ENCODE measurements at places on chromosomes 13 and 19. TPM values are rescaled to one million over a fixed set of nuclear protein-coding genes. Genes with fewer than 3 reads are reported as not detected.
A peak's percentile ranks its signal among the peaks of the same experiment; 100 is the strongest.

DNA sequence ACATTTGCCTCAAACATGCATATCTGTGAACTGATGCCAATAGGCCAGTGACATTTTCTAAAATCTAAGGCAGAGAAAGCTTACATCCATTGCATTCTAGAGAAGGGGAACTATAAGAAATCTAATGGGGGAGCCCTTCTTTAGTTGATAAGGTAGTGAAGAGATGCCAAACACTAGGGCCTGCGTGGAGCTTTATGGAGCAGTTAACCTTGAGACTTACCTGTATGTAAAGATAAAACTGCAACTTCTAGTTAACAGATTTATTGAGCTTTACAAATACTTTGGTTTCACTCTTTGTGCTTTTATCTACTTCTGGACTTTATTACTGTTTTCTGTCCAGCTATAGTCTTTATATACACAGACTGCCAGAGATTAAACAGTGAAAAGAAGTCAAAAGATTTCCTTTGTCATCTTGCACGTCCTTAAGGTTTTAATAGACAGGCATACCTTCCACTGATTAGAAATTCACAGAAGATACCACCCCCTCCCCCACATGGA, 457.6 kb downstream of the KLF12 start:
- H3K27me3 ChIP-seq, result no peaks in the 10 kb centered on the region
- no peak for DNase-seq
- H3K27ac ChIP-seq, result no peak overlapping the region
- no peak overlapping the region for H3K4me3 ChIP-seq

DNA sequence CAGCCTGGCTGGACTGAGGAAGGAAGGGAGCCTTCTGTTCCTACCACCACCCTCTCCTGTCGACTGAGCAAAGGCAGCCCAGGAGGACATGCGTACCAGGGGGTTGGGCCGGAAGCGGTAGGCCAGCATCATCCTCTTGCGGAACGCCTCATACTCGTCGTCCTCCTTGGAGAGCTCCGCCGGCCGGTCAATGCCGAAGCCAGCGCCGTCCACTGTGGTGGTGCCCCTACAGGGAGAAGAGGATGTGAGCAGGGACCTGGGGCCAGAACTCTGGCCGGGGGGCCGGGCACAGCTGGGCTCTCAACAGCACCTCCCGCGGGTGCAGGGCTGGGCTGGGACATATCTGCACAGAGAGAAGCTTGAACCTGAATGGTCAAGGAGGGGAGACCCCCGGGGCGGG, 3.8 kb upstream of the TM6SF2 start:
- peaks cover 31% of the 10 kb centered on the region for H3K4me1 ChIP-seq
- H3K27ac ChIP-seq, result no peak overlapping the region
- DNase-seq, result no peak
- H3K4me3 ChIP-seq, result no peak overlapping the region

DNA sequence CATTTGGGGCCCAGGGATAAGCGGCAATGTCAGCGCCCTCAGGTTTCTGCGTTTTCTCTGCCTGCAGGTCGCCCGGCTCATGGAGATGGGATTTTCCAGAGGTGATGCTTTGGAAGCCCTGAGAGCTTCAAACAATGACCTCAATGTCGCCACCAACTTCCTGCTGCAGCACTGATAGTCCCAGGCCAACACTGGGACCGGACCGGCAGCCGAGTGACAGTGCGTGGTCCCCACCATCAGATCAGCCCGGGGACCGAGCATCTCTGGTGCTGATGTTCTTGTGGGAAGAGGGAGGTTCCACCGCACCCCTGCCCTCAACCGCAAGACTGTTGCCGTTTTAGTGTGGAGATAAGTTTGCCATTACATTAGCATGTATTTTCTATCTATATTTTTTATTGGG, 78.0 kb upstream of the GPR183 start:
- no peak for DNase-seq
- no peak overlapping the region for H3K4me3 ChIP-seq
- no peaks in the 10 kb centered on the region for H3K27me3 ChIP-seq
- H3K36me3 ChIP-seq, result peaks cover 3% of the 10 kb centered on the region
- no peaks in the 10 kb centered on the region for H3K4me1 ChIP-seq
- no peak overlapping the region for H3K27ac ChIP-seq

The ZNF730 gene
- 0.07 TPM for total RNA-seq

The SIGLEC8 gene
- total RNA-seq, result not detected

DNA sequence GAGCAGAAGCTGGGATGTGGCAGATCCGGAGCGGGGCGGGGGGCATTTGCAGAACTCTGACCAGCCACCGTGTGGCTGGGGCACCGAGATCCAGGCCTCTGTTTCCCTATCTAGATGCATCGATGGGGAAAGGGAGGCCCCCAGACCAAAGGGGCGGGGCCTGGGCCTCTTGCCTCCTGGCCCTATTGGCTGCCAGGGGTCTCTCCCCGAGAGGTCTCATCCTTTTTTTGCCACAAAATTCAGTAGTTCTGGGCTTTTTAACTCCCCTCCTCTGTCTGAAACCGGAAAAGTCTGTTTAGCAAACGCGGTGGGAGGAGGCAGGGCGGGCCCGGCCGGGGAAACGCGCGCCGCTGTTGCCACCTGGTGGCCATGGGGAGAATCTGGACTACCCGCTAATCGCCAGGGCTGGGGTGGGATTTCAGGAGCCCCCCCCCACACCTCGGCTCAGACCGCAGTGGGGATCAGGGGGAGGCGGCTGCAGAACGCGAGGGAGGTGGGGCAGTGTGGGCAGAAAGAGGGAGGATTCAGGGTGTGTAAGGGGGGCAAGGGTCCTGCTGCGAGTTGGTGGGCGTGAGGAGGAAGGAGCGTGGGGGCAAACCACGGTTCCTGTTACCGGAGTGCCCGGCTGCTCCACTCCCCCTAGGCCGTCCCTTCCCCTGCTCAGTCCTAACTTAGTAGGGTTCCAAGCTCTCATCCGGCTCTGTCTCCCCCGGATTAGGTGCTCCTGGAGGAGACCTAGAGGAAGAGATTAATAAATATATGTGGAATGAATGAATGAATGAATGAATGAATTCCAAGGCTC, 28.3 kb downstream of the IL12RB1 start:
- peaks cover 6% of the 10 kb centered on the region for H3K27me3 ChIP-seq
- H3K36me3 ChIP-seq, result no peaks in the 10 kb centered on the region
- DNase-seq, result peak; percentile 47
- peak overlapping the region; percentile 60 for H3K4me3 ChIP-seq
- no peak overlapping the region for H3K27ac ChIP-seq

The LILRB1 gene
- not detected for total RNA-seq

The PPAN gene
- total RNA-seq, result 36.2 TPM

DNA sequence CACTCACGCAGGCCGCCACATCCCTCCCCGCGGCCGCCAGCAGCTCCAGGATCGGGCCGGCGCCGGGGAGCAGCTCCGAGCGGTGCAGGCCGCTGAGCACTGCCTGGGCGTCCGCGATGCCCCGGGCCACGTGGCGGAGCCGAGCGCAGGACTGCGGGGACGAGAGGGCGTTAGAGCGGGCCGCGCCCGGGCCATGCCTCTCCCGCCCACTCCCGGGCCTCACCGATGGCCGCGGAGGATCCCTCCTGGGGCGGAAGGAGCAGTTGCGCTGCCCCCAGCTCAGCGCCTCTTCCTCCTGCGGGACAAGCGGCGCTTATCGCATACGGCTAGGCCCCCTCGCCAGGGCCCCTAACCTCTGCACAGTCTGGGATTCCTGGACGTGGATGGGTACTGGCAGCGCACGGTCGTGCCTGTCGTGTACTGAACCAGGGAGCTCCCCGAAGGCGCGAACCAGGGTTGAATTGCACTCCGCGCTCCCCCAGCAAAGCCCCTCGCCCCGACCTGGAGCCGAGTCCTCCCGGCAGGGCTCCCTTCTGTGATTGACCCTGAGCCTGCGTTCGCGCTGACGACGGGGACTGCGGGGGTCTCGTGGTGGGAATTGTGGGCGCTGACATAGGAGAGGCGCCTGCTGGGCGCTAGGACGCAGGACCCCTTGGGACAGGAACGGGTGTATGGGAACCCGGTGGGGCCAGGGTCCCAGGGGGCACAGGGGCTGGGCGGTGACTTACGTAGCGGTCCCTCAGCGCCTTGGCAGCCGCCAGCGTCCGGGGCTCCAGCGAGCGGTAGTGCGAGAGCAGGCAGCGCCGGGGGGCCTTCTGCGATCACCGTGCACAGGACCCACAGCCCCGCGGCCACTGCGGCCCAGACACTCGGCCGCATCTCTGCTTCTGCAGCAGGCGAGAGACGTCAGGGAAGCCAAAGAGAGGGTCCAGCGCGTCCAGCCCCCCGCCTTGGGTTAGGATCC, 673 bp downstream of the IFNL4 start:
- no peak overlapping the region for H3K4me3 ChIP-seq
- H3K27ac ChIP-seq, result no peak overlapping the region
- H3K4me1 ChIP-seq, result no peaks in the 10 kb centered on the region
- no peaks in the 10 kb centered on the region for H3K27me3 ChIP-seq

DNA sequence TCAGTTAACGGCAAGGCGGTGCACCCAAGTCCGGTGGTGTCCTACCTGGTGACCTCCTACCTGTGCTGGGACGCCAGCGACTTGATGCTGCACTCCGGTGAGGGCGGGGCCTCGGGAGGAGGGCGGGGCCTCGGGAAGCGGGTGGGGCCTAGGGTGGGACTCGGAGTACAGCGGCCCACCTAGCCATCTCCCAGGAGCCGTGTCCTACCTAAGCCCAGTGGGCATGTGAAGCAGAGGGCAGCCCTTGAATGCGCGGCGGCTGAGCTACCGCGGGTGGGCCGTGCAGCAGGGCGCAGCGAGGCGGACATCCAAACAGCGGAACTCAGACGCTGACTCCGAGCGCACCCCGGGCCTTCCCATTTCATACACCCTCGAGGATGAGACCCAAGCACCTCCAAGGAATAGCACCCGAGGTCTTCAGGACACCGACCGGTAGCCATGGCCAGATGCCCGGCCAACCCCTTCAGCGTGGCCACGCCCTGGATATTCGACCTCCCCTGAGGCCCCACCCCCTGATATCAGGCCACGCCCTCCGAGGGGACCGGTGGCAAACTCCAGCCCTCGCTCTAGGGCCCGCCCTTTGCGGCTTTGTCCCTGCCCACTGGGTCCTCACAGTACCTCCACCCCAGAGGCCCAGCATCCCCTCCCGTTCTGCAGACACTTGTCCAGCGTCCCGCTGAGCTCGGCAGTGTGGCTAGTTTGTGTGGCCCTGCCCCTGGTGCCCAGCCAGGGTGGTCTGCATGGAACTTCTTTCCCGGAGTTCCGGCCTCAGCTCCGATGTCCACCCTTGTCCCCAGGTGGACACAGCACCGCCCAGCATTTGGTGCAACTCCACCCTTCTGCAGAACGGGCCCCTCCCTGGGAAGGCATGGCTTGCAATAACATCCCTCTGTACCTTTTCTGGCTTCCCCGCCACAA, 5.4 kb downstream of the KLK1 start:
- no peak overlapping the region for H3K4me3 ChIP-seq
- no peak overlapping the region for H3K27ac ChIP-seq
- H3K4me1 ChIP-seq, result no peaks in the 10 kb centered on the region
- DNase-seq, result no peak
- no peaks in the 10 kb centered on the region for H3K36me3 ChIP-seq

The ADGRE2 gene
- 0.04 TPM for total RNA-seq

DNA sequence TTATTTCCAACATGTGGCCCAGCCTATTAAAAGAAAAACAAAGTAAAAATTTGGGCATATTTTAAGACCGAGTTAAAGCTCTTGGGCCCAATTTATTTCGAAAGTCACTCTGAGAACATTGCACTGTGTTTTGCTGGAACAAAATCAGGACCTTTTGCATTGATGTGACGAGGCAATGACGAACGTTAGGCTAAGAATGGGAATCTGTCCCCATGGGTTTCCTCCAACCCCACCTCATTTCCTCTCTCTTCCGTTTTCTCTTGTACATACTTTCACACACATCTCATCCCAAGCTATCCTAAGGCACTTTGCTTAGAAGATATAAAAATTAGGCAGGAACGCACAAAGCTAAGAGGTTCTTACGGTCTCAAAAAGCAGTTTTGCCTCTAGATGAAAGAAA, 22.1 kb downstream of the EDNRB start:
- DNase-seq, result no peak
- no peaks in the 10 kb centered on the region for H3K4me1 ChIP-seq
- no peak overlapping the region for H3K27ac ChIP-seq
- H3K36me3 ChIP-seq, result no peaks in the 10 kb centered on the region
- H3K4me3 ChIP-seq, result no peak overlapping the region

- DNase-seq, result peak; percentile 93
- peaks cover 29% of the 10 kb centered on the region for H3K36me3 ChIP-seq
- H3K27me3 ChIP-seq, result no peaks in the 10 kb centered on the region
Observed at GRCh38 chr19:55206664-55207500, 2.4 kb downstream of the PTPRH start.

DNA sequence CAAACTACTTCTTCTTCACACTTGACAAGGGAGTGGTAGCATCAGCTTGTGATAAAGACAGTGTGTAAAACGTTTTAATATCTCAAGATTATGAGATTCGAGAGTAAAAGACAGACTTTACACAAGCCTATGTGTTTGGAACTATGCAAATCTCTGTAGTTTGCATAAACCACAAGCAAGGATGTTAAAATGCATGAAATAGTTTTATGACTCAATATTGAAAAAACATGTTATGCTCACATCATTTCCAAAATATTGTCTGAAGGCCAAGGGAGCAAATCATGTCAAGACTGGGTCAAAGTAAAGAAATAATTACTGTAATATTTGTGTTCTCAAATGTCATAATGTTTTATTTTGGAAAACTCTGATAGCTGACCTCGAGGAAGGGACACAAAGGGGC, 316.8 kb upstream of the KLF12 start:
- H3K27me3 ChIP-seq, result no peaks in the 10 kb centered on the region
- no peak overlapping the region for H3K27ac ChIP-seq
- H3K4me3 ChIP-seq, result no peak overlapping the region

The TMEM238 gene
- not detected for total RNA-seq

The FCGBP gene
- 7.0 TPM for total RNA-seq

DNA sequence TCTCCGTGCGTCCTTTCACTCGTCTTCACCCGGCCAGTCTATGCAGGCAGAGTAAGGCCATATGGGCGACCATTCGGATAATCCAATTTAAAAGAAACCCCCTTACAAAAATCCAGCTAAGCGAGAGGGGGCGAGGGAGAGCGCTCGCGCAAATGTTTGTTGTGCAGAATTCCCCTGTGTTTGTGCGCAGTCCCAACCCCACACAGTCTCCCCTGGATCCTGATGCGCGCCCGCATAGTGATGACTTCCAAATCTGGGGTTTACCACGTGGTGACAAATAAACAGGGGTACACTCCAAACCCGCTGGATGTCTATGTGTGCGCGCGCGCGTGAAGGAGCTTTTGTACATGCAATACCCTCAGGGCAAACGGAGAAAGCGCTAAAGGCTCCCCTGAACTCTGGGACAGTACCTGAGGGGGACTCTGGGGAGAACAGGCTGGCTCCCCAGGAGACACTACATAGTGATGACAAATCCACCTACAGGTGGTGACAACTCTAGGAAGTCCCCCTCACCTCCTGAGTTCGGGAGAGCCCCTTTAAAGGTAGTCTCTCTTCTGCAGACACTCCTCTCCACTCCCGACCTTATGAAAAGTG, 8.5 kb downstream of the SOX21 start:
- no peak for DNase-seq
- no peak overlapping the region for H3K4me3 ChIP-seq
- no peaks in the 10 kb centered on the region for H3K4me1 ChIP-seq
- H3K36me3 ChIP-seq, result no peaks in the 10 kb centered on the region

Measured in HepG2 (cell line).